ENCODE measurements at places on chromosomes 3 and 15.

DNA sequence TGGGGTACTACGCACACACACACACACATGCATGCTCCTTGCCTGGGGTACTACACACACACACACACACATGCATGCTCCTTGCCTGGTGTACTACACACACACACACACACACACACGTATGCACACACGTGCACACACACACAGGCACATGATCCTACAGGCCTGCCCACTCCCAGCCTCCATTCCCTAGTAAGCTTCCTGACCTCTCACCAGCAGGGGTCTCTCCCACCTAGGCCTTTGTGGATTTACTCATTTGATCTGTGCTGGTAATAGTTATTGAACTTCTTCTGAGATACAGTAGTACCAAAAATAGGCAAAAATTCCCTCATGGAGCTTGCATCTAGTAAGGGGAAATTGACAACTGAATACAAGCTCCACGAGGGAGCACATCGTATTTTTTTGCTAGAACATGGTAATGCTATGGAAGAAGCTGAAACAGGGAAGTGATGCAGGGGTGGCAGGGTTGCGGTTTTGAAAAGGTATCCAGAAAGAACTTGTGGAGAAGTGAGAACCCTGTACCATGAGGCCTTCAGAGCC, 19.1 kb downstream of the TTC21A start:
- peak; percentile 16 for DNase-seq

DNA sequence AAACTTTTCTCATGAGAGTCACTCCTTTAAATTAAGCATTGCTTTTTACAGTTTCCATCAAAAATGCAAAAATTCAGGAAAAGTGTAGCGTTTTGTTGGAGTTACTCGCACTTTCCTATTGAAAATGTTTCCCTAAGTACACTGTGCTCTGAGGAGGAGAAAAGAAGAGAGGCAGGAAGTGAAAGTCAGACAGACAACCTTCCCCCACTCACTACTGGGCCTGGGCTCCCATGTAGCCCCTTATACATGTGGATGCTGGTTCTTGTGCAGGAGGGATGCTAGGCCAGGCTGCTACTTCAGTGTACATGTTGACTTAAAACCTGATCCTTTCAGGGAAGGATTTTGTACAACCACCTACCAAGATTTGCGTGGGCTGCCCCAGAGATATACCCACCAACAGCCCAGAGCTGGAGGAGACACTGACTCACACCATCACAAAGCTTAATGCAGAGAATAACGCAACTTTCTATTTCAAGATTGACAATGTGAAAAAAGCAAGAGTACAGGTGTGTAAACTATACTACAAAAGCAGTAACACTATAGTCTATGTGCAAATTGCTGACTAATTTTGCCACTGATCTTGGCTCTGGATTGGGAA, 15.1 kb downstream of the KNG1 start:
- DNase-seq = no peak

DNA sequence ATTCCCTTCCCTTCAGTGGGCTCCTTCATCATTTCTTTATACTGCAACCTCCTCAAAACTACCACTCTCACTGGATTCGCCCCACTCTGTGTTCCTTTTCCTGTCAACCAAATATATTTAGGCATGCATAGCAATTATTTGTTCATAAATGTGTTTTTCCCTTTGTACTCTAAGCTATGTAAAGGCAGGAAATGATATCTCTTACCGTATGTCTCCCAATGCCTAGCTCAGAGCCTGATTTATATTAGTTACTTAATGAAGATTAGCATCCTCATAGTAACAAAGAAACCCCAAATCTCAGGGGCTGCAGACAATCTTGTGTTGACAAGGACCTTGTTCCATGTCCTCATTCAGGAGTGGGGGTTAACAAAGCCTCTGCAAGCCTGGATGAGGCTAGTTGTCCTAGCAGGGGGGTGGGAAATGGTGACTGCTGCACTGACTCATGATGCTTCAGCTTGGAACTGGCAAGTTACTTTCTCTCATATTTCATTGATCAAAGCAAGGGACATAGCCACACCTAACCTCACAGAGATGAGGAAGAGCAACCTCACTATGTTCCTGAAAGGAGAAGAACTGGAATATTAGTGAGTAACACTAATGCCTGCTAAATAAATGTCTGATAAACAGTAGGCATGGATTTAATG, 15.2 kb downstream of the PHLDB2 start:
- no peak for DNase-seq

GRCh38 chr3:152278756-152279427, 10.2 kb downstream of the MBNL1 start:
- DNase-seq = no peak

DNA sequence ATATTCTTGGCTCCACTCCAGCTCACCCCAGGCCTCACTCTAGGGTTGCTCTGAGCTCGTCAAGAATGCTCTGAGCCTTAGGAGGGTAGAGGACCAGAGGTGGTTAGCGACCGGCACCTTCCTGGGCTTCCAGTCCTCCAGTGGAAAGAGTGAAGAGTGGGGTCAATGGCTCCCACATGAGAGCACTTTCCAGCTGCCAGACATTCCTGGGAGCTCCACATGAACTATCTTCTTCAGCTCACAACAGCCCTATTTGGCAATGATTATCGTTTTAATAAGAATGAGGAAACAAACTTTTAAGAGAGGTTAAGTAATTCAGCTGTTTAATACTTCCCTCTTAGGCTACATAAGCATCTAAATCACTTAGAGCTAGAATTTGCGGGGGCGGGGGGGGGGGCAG, 139.3 kb downstream of the STT3B start:
- DNase-seq = no peak

DNA sequence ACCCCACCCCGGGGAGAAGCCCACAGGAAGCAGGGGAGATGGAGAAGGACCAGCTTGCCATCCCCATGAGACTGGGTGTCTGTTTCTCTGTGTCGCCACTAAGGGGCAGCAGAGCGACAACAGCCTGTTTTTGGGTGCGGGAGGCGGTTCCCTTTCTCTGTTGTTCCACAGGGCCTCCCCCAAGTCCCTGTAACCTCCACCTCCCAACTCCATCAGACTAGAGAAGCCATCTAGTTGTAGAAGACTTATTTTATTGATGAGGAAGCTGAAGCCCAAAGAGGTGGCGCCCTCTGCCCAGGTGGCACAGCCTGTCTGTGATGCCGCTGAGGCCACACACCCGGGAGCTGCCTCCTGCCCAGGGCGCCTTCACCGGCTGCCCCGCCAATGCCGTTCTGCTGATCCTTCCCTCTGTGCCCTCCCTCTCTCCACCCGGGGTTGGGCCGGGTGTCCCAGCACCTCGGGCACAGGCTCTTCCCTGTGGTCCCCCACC, 3.9 kb upstream of the CCDC9B start:
- peak; percentile 56 for DNase-seq
